ENCODE measurements at places on chromosomes 5 and 9.

DNA sequence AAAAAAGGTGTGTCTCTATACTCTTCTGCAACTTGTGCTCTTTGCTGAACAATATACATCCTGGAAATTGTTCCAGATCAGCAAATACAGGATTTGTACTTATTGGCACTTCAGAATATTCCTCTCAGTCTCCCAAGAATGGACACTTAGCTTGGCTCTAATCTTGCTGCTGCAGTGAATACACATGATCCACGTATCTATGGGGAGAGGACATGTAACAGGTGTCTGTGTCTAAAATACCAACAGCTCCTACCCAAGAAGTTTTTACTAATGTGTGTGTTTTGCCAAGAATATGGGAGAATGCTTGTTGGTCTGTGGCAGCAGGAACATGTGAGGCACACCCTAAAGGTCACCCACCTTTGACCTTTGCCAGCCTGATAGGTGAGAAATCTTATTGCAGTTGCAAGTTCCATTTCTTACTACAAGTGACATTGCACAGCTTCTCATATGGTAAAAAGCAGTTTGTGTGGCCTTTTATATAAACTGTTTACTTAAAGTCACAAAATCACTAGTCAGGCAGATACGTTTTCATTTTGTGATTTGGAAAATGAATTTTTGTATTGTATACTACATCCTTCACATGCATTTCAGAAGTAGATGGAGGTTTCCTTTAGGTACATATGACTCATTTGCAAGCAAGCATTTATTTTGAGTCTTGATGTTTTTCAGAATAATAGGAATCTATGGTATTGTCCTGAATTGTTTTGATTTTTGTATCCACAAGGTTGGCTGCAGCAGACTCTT is 35.8 kb downstream of the PHF2 start:
- no peak overlapping the region for H3K4me3 ChIP-seq
- H3K36me3 ChIP-seq = no peaks in the 10 kb centered on the region
- no peaks in the 10 kb centered on the region for H3K27me3 ChIP-seq
- no peak overlapping the region for H3K27ac ChIP-seq

DNA sequence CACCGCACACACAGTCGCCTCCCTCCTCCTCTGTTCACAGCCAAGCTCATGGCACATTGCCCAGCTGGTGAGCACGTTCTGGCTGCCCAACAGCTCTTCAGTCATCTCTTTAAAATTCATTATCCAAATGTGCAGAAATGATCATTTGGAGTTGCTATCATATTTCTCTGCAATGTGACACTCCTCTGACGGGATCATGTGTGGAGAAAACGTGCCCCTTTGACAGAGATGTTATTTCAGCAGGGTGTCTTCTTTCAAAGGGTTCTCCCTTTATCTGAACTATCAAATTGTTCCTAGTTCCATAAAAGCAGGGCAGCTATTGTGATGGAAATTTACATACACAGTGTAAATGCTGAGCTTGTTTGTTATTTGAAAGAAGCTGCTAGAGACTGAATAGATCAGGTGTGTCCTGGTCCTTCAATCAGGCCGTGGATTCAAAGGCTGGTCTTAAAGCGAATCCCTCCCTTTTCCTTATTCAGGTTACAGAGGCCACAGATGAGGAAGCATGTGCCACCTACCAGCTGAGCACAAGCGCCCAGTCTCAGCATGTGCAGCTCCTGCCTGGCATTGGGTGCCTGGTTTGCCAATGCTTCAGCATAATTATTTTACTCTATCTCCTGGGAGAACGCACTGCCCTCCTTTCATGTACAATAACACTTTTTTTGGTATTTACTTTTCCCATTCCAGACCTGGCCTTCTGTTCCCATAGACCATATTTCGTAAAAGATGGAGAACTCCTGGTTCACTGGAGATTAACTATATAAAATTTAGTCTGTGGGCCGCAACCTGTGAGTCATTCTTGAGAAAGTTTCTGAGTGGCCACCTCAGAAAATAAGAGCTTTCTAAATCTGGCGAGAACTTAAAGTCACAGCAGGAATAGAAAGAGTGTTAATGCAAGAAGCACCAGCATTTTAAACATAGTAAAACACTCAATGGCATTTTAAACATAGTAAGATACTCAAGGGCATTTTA is 433.7 kb downstream of the ENC1 start:
- no peak for DNase-seq
- H3K27me3 ChIP-seq = no peaks in the 10 kb centered on the region
- no peak overlapping the region for H3K27ac ChIP-seq
- no peak overlapping the region for H3K4me3 ChIP-seq

- no peak overlapping the region for H3K4me3 ChIP-seq
- H3K4me1 ChIP-seq = no peaks in the 10 kb centered on the region
- H3K27me3 ChIP-seq = no peaks in the 10 kb centered on the region
- H3K27ac ChIP-seq = no peak overlapping the region
These were observed 612.9 kb downstream of the BNC2 start for GRCh38 chr9:16257604-16258003.

DNA sequence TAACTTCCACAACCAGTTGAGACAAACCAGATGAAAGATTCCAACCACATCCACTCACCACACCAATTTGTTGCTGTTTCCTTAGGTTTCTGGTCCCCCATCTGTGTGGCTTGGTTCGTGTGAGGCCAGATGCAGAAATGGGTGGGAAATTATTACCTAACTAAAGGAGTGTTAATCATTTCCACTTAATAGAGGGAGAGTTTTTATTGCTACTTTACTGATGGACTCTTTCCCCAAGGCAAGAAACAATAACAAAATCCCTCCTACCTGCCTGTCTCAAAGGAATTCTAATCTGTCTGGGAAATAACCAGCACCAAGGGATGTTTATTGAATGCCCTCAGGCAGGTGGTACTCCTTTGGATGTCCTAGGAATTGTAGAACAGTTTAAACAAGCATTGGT is 76.3 kb downstream of the TMEM167A start:
- H3K27ac ChIP-seq = no peak overlapping the region
- DNase-seq = no peak
- peaks cover 4% of the 10 kb centered on the region for H3K4me1 ChIP-seq
- H3K36me3 ChIP-seq = no peaks in the 10 kb centered on the region
- no peaks in the 10 kb centered on the region for H3K27me3 ChIP-seq

DNA sequence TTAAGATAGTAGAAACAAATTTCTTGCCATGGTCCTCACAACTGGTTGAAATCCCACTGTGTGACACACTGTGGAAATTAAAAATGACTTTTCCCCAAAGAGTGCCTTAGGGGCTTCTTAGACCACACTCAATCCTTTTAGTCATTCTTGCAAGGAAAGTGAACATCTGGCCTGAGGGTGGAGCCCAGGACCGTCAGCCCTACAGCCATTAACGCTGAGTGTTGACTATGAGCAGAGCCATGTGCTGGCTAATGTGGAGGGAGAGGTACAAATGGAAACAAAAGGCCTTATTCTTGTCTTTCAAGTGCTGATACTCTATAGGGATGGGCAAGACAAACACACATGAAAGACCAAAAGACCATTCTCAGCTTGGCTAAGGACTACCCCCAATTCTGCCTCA is 456.5 kb downstream of the ZSWIM6 start:
- no peaks in the 10 kb centered on the region for H3K4me1 ChIP-seq
- no peaks in the 10 kb centered on the region for H3K36me3 ChIP-seq
- DNase-seq = no peak

DNA sequence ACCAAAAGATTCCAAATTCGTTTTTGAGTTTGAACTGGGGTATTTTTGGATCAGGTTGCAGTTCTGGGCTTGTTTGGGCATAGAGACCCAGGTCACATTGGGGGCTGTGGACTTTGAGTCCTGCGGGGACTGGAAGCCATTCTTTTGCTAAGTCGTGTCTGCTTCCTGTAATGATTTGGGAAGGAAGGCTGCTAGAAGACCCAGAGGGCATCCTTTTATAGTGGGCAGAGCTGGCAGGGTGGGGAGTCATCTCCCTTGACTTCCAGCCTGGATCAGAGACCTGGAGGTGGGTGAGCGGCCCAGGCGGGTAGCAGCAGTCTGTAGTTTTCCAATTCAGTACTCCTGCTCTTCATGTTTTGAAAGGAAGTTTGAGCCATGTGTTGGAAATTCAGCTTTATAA is 11.3 kb downstream of the ZNF618 start:
- H3K36me3 ChIP-seq = peaks cover 15% of the 10 kb centered on the region
- H3K27me3 ChIP-seq = no peaks in the 10 kb centered on the region
- DNase-seq = no peak

GRCh38 chr5:10630126-10630525 is 66.3 kb downstream of the ANKRD33B start:
- H3K27me3 ChIP-seq = no peaks in the 10 kb centered on the region
- no peak for DNase-seq
- no peaks in the 10 kb centered on the region for H3K4me1 ChIP-seq
- no peaks in the 10 kb centered on the region for H3K36me3 ChIP-seq
- no peak overlapping the region for H3K4me3 ChIP-seq

GRCh38 chr9:128026773-128027541 is 40.2 kb downstream of the NAIF1 start:
- peaks cover 7% of the 10 kb centered on the region for H3K27me3 ChIP-seq
- no peaks in the 10 kb centered on the region for H3K36me3 ChIP-seq
- H3K4me3 ChIP-seq = no peak overlapping the region

- no peak overlapping the region for H3K4me3 ChIP-seq
- H3K4me1 ChIP-seq = no peaks in the 10 kb centered on the region
These were observed 60.3 kb upstream of the NEK6 start for GRCh38 chr9:124197177-124198095.

GRCh38 chr9:14423815-14424261 is 109.9 kb upstream of the NFIB start:
- no peak overlapping the region for H3K27ac ChIP-seq
- no peaks in the 10 kb centered on the region for H3K36me3 ChIP-seq
- H3K4me3 ChIP-seq = no peak overlapping the region

GRCh38 chr5:80103371-80103770 is 68.2 kb downstream of the THBS4 start:
- H3K27me3 ChIP-seq = peaks cover 37% of the 10 kb centered on the region
- DNase-seq = no peak
- no peak overlapping the region for H3K27ac ChIP-seq
- H3K36me3 ChIP-seq = no peaks in the 10 kb centered on the region
- no peak overlapping the region for H3K4me3 ChIP-seq

DNA sequence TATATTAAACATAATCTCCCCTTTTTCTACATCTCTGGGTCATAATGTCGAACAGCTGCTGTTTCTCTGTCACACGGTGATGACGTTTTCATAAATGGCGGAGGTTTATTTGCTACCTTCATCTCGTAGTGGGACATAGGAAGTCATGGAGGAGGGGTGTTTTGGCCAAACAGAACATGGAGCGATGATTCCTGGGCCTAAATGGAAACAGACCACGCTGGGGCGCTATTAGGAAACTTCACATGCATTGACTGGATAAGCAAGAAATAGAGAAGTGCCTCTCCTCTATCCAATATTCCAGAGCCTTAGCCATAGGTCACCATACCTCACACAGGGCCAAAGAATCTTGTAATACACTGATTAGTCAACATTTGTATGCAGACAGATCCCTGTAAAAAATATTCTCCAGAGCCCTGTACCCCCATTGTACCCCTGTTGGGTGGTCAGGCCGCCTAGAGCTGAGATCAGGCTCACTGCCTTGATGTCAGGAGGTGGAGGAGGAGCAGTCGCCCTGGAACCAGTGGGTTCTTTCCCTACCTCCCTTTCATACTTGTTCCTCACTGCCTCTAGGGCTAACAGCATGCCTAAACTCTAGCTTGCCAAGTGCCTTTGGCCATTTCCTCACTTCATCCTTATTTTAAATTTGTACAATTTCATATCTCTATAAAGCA is 77.8 kb upstream of the SPIN1 start:
- H3K27me3 ChIP-seq = no peaks in the 10 kb centered on the region
- no peaks in the 10 kb centered on the region for H3K4me1 ChIP-seq
- no peak overlapping the region for H3K4me3 ChIP-seq
- DNase-seq = no peak

GRCh38 chr9:99964336-99964735 is 57.9 kb downstream of the STX17 start:
- no peaks in the 10 kb centered on the region for H3K27me3 ChIP-seq
- no peak overlapping the region for H3K4me3 ChIP-seq
- H3K4me1 ChIP-seq = peaks cover 20% of the 10 kb centered on the region
- DNase-seq = no peak
- no peak overlapping the region for H3K27ac ChIP-seq

- H3K27me3 ChIP-seq = no peaks in the 10 kb centered on the region
These were observed 88.7 kb downstream of the TRIO start for GRCh38 chr5:14231890-14232289.

- H3K27me3 ChIP-seq = no peaks in the 10 kb centered on the region
- no peak for DNase-seq
- no peak overlapping the region for H3K27ac ChIP-seq
- H3K4me1 ChIP-seq = no peaks in the 10 kb centered on the region
These were observed 67.4 kb downstream of the VCAN start for GRCh38 chr5:83538786-83539462.

DNA sequence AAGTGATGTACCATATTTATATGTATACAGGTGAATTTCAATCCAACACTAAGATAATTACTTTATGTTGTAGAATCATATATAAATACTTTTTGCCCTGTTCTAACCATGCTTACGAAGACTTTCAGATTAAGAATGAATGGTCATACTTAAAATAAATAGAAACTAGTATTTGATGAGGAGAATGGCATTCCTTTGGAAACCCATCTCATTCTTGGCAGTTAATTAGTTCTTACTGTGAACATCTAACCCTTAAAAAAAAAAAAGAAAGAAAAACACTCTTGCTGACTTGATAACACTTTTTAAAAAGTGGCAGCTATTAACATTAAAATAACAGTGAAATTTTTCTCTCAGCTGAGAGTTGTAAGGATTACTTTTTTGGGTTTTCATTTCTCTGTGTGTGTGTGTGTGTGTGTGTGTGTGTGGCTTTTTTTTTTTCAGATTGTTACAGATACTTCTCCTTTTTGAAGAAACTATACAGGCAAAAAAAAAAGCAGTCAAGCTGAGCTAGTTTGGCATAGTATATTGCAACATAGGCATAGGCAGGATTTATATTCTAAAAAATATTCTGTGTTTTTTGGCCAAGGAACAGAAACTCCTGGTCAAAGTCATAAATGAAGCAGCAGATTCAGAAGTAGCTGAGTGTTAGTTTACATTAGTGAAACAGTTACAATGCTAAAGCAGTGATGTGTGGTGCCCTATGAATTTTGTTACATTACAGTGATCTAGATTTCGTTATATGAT is 163.5 kb downstream of the CD180 start:
- no peak overlapping the region for H3K4me3 ChIP-seq
- no peaks in the 10 kb centered on the region for H3K36me3 ChIP-seq
- peaks cover 6% of the 10 kb centered on the region for H3K4me1 ChIP-seq
- DNase-seq = no peak
- H3K27ac ChIP-seq = no peak overlapping the region
- no peaks in the 10 kb centered on the region for H3K27me3 ChIP-seq

DNA sequence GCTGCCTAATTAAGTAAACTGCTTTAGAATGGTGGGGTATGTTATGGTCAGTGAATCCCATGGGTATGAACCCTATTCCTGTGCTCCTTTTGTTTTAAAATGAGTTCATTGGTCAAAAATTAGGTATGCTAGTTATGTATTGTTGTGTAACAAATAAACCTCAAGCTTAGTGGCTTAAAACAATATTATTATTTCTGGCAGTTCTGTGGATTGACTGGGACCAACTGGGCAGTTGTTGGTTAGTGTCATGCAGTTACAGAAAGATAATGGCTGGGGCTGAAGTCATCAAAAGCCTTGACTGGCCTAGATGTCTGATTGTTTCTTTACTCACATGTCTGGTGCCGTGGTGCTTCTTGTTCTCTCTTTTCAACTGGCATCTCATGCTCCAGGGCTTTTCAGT is 8.9 kb upstream of the PTAR1 start:
- H3K27me3 ChIP-seq = no peaks in the 10 kb centered on the region
- no peak overlapping the region for H3K4me3 ChIP-seq
- no peak overlapping the region for H3K27ac ChIP-seq
- no peaks in the 10 kb centered on the region for H3K4me1 ChIP-seq
- DNase-seq = no peak

- no peak overlapping the region for H3K27ac ChIP-seq
- H3K4me3 ChIP-seq = no peak overlapping the region
- no peaks in the 10 kb centered on the region for H3K36me3 ChIP-seq
- no peak for DNase-seq
- H3K27me3 ChIP-seq = no peaks in the 10 kb centered on the region
These were observed 86.8 kb upstream of the OSMR start for GRCh38 chr5:38758774-38759600.
